ENCODE measurements at places on chromosomes 4 and X.

GRCh38 chr4:163515198-163515597 lies 20.7 kb downstream of the TMA16 start:
- DNase-seq, result no peak

- DNase-seq, result no peak
These were observed 75.7 kb downstream of the HTRA3 start for GRCh38 chr4:8345053-8345945.

DNA sequence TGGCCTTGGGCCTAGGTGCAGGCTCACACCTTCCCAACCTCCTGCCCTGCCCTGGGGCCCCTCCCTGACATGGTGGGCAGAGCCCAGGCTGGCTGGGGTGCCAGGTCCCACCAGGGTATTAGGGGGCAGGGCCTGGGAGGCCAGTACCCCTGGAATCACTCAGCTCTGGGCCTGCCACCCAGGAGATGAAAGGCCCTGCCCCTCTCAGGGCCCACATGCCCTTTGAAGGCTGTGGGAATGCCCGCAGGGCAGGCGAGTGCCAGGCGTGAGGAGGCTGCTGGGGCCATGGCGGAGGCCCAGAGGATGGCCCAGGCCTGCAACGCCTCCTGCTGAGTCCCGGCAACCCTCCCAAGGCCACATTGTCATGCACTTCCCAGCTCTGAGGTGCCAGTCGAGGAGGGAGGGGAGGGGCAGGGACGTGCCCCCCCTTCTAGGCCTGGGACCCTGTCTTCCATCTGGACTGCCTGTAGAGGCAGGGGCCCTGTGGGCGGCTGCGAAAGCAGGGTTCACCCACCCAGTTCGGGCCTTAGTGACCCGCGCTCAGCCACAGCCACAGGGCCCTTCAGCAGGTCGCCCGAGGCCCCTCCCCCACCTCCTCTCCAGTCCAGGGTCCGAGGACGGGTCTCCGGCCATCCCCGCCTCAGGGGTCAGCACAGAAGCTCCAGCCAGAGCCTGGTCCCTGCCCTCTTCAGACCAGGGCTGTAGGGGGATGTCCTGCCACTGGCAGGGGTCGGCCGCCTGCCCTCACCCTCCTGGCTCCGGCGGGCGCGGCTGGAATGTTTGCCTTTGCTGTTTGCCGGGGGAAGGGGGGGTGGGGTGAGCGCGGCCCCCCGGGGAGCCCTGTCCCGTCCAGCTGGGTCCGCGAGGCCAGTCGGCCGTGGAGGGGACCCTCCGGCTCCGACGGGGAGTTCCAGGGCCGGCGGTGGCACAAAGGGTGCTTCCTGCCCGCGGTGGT lies 26.7 kb upstream of the FGFR3 start:
- no peak for DNase-seq

DNA sequence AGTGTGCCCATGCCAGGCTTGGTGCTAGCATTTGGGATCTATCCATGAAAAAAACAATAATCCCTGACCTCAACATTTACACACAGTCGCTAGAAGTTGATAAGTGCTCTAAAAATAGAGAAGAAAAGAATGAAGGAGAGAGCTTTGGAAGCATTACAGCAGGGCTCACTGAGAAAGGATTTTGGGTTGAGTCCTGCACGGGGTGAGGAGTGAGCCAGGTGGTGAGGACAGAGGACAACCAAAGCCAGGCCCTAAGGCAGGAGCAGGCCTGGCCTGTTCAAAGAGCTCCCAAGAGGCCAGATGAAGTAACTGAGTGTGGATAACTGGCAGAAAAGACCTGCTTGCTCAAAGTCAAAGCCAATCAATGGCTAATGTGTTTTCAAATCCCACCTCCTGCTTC lies 20.7 kb upstream of the PROM1 start:
- no peak for DNase-seq

- DNase-seq, result peak; percentile 35
These were observed 54.8 kb downstream of the DHRSX start for GRCh38 chrX:2445662-2446623.

DNA sequence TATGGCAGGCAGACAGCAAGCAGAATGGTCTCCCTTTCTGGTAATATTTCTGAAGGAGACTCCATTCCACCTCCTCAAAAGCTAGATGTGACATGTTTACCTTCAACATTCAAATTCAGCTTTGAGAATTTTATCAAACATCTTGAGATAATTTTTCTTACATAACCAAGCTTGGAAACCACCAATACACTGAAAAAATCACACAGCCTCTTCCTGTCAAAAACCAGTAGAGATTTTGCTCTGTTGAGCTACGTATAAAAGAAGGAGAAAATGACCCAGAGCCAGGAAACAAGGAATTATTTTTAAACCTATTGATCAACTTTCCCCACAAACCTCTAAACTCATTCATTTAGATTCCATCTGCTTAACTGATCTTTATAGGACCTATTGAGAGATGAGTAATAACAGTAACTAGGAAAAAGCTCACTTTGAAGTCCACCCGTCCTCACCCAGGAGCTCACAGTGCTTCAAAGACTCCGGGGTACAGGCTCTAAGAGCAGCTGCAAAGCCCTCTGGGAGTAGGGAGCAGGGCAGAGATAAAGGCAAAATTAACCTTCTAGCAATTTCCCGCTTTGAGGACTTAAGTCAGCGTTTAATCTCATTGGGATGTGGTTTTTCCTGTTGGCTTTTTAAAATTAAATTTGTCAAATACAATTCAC lies 318.2 kb upstream of the RASGEF1B start:
- no peak for DNase-seq

GRCh38 chr4:60216752-60217151 lies 983.4 kb upstream of the ADGRL3 start:
- no peak for DNase-seq

- DNase-seq, result no peak
These were observed 69.4 kb upstream of the KIT start for GRCh38 chr4:54588404-54588803.

- no peak for DNase-seq
These were observed 426.9 kb upstream of the BOD1L1 start for GRCh38 chr4:14054391-14054790.

DNA sequence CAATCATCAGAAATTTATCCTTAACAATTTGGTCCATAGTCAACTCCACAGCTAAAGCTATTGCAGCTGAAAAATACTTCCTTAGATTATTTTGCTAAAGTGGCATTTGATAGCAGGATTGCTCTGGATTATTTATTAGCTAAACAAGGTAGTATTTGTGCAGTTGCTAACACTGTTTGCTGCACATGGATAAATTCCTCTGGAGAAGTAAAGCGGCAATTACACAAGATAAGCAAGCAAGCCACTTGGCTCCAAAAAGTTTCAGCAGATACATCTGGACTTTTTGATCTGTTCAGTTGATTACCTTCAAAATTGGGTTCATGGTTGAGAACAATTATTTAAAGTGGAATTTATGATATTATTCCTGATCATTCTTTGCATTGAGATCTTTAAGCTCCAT lies 971.5 kb downstream of the C4orf33 start:
- no peak for DNase-seq

DNA sequence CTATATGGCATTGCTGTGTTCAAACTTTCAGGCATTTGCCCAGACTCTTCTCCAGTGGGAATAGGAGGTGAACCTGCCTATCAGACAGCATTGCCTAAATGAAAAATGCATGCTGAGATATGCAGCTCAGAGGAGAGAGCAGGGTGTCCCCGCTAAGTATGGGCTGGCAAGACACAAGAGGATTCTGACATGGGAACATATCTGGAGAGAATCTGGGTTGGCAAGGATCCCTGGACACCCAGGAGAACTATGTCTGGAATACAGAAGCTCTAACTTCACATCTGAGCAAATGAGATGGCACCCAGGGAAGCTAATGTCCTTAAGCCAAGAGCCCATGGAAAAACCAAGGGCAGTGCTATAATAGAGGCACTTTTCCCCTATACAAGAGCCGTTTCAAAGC lies 18.4 kb downstream of the PPARGC1A start:
- DNase-seq, result no peak

All from sigmoid colon (tissue), 7 donors.